ENCODE measurements at places on chromosomes 1 and 21. TPM values are rescaled to one million over a fixed set of nuclear protein-coding genes. Genes with fewer than 3 reads are reported as not detected.

Gene MYOC
- not detected for total RNA-seq

Gene CRP
- total RNA-seq, result not detected

Gene SHE
- not detected for total RNA-seq

Gene CTTNBP2NL
- 26.8 TPM for total RNA-seq

Gene RCAN3
- 17.5 TPM for total RNA-seq

Gene CD1C
- not detected for total RNA-seq

Gene LRRN2
- total RNA-seq, result not detected

Gene OR2T11
- total RNA-seq, result not detected

Gene LRRC71
- 0.14 TPM for total RNA-seq

Gene CD244
- not detected for total RNA-seq

Gene NBL1
- total RNA-seq, result 38.3 TPM

Gene KIF1B
- total RNA-seq, result 28.3 TPM

Gene ALX3
- not detected for total RNA-seq

Gene ENSA
- total RNA-seq, result 78.7 TPM

Gene HYI
- 202 TPM for total RNA-seq

Gene ETNK2
- total RNA-seq, result 3.4 TPM

Gene ANKRD35
- 0.57 TPM for total RNA-seq

Gene FAM151A
- not detected for total RNA-seq

Gene ZNF695
- 0.44 TPM for total RNA-seq

Gene ATF3
- 2.9 TPM for total RNA-seq

Gene IQGAP3
- 62.7 TPM for total RNA-seq

Gene TRIM67
- total RNA-seq, result not detected

Gene LRRC8D
- 50.3 TPM for total RNA-seq

Data from placental pericyte (primary cell).